ENCODE measurements at places on chromosomes 7 and 10. TPM values are rescaled to one million over a fixed set of nuclear protein-coding genes. Genes with fewer than 3 reads are reported as not detected.

DNA sequence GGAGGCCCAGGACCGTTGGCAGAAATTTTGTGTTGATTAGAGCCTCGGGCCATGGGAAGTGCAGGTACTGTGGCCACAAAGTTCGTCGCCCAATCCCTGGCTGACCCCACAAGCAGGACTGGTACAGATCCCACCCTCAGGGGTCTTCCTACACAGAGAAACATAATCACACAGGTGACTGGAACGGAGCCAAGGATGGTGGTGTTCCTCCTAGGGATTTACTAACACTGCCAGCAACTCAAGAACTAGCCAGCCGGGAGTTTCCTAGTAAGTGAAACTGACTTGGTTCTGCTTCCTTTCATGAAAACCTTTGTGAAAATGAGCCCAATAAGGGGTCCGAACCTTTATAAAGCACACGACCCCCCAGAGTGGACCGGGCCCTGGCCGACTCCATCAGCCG, 5.7 kb downstream of the CUX1 start:
- no peaks in the 10 kb centered on the region for H3K36me3 ChIP-seq
- H3K4me3 ChIP-seq: no peak overlapping the region
- no peaks in the 10 kb centered on the region for H3K4me1 ChIP-seq
- DNase-seq: no peak
- H3K27ac ChIP-seq: peak overlapping the region; percentile 20

DNA sequence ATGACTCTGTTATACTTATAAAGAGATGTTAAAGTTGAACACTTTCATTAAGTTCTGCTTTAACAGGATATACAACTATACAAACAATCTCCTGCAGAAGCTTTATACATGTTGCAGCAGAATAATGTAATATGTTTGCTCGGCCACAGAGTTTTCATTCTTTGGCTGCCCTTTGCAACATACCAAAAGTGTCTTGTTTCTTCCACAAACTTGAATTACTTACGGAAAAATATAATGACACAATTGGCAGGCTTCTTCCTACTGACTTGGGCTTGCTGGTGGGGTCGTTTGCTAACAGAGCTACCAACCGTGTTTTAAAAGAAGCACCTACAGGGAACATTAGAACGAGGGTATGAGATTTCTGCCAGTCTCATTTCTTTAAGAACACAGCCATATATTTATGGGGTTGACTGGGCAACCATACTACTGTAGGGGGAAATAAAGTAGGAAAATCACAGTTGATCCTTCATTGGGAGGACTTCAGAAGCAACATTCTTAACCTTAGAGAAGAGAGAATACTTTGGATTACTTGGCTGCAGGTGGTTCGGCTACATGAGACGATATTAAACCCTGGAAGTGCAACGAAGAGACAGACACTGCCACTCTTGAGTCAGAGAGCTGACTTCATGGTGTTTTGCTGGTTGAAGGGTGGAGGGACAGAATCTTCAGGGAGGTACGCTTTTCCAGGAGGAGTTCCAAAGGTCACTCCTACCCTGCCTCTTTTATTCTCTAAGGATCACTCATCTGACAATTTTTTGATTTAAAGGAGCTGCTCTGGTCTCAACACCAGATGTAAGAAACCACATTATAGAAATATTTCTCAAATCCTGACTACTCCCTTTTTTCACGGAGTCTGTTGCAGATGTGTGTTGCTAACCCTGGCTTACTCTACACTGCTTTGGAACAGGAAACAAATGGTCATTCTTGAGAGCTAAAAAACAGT, 123.9 kb downstream of the SEMA3C start:
- H3K4me1 ChIP-seq: no peaks in the 10 kb centered on the region
- no peaks in the 10 kb centered on the region for H3K27me3 ChIP-seq
- no peak for DNase-seq
- peak overlapping the region; percentile 28 for H3K27ac ChIP-seq
- H3K36me3 ChIP-seq: no peaks in the 10 kb centered on the region
- H3K4me3 ChIP-seq: no peak overlapping the region

DNA sequence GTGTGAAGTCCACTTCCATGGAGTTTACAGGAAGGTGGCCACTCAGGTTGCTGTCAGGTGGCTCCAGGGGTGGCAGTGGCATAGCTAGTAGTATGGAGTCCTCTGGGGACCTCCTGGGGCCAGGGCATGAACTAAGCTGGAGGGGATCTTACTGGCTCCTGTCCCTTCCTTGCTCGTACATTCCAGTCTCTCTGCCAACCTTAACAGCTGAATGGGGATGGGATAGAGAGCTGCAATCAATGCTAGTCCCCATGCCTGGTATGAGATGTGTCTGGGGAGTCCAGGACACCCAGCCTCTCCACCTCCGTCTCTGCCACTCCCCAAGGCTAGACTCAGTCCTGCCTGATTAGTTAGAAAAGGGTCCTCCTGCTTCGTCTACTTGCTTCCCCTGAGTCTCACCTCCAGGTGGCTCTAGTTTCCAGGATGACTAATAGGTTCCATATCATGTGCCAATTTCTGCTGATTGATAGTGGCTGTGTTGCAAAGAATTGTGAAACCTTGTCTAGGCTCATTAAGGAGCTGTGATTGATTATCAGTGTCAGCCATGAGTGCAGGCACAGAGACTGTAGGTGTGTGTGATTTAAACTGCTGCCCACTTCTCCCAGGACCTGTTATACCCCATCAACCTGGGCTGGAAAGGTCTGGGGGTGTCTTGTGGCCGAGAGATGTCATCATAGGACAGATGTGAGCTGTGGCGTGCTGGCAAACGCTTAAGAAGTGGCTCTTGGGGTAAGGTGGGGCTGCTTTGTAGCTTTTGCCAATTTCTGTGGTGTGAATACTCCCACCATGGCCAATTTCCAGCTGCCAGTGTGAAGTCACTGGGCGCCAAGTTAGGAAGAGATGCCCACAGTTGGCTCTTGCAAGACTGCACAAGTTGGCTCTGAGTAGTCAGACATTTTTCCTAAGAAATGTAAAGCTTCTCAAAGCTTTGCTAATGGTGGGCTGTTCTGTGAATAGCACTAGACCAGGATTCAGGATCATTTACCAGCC, 59.8 kb downstream of the COL13A1 start:
- H3K4me3 ChIP-seq: no peak overlapping the region
- no peak overlapping the region for H3K27ac ChIP-seq
- H3K4me1 ChIP-seq: no peaks in the 10 kb centered on the region
- no peaks in the 10 kb centered on the region for H3K36me3 ChIP-seq

DNA sequence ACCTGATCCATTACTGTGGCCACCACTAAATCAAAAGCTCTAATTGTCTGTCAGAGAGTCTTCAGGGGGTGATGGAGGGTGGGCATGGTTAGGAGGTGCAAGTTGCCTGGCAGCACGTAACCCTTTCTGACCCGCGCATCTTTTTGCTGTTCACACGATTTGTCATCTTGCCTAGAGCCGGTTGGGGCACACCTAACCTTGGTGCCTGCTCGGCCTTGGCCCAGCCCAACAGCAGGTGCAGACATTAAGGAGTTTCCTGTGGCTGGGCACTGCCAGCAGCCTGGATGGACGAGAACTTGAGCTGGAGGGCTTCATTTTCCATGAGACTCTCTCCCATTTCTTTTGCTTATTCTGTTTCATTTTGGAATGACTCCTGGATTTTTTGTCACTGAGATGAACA, 41.0 kb upstream of the PTF1A start:
- no peaks in the 10 kb centered on the region for H3K4me1 ChIP-seq
- no peaks in the 10 kb centered on the region for H3K27me3 ChIP-seq
- H3K36me3 ChIP-seq: no peaks in the 10 kb centered on the region
- no peak overlapping the region for H3K27ac ChIP-seq
- no peak for DNase-seq
- no peak overlapping the region for H3K4me3 ChIP-seq

DNA sequence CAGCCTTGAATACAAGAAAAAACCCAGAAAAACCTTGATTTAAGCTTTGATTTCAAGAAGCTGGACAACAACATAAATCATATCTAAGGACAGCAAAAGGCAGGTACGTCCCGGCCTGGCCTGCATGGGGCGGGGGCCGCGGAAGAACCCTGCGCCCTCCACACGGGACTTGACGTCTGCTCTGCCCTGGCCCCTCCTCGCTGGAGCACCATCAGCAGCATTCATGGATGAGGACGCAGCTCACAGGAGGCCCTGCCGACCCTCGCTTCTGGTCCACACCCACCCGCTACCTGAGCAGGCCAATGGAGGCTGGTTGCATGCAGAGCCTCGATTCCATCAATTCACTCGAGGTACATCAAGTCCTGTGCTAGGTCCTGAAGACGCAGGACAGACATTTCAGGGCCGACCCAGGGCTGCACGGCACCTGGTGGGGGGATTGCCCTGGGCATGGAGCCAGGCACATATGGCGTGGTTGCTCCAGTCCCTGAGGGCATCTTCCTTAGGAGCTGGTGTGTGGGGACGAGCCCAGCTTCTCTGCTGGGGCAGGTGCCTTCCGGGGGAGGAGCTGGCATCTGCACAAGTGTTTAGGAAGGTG, 63.1 kb upstream of the NKX6-2 start:
- no peaks in the 10 kb centered on the region for H3K27me3 ChIP-seq
- H3K4me3 ChIP-seq: no peak overlapping the region
- H3K36me3 ChIP-seq: no peaks in the 10 kb centered on the region
- no peaks in the 10 kb centered on the region for H3K4me1 ChIP-seq

GRCh38 chr7:140022582-140023211, 40.1 kb downstream of the PARP12 start:
- H3K36me3 ChIP-seq: peaks cover 18% of the 10 kb centered on the region
- H3K4me1 ChIP-seq: no peaks in the 10 kb centered on the region
- H3K27ac ChIP-seq: no peak overlapping the region

DNA sequence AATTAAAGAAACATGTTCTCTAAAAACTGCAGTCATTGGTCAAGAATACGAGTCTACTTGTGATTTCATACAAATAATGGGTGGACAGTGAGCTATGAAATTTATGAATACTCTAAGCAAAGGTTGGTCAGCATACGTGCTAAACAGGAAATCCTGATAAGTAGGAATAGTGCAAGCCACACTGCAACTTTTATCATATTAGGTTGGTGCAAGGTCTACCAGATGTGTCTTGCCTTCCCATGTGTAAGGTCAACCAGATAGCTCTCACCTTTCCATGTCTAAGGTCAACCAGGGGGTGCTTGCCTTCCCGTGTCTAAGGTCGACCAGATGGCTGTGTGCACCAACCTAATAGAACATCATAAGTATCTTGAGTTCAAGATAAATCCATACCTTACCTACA, 2.0 kb upstream of the ITGB1 start:
- no peaks in the 10 kb centered on the region for H3K27me3 ChIP-seq
- DNase-seq: no peak
- no peaks in the 10 kb centered on the region for H3K4me1 ChIP-seq
- H3K4me3 ChIP-seq: no peak overlapping the region

GRCh38 chr7:149291036-149291780, 29.2 kb downstream of the ZNF783 start:
- no peaks in the 10 kb centered on the region for H3K27me3 ChIP-seq
- peaks cover 8% of the 10 kb centered on the region for H3K36me3 ChIP-seq
- DNase-seq: no peak
- no peak overlapping the region for H3K27ac ChIP-seq
- peaks cover under 1% of the 10 kb centered on the region for H3K4me1 ChIP-seq
- no peak overlapping the region for H3K4me3 ChIP-seq

DNA sequence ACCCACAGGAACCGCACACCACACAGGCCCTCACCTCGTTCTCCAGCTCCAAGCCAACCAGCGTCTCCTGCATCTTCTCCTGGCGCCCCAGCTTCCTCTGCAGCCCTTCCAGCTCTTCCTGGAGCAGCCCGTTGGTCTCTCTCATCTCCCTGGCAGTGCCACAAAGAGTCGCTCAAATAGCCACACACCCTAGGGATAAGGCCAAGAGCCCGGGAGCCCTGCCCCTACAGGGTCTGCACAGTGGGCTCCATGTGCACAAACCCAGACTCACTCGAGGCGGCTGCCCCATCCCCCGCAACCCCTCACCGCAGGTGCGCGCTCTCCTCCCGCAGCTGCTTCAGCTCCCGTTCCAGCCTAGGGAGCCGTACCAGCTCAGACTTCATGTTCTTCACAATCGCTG, 16.9 kb downstream of the MAD1L1 start:
- H3K4me1 ChIP-seq: no peaks in the 10 kb centered on the region
- H3K4me3 ChIP-seq: no peak overlapping the region
- DNase-seq: no peak
- no peaks in the 10 kb centered on the region for H3K27me3 ChIP-seq
- H3K36me3 ChIP-seq: peaks cover 63% of the 10 kb centered on the region
- peak overlapping the region; percentile 77 for H3K27ac ChIP-seq

- peak overlapping the region; percentile 98 for H3K27ac ChIP-seq
- H3K4me3 ChIP-seq: peak overlapping the region; percentile 80
- no peak for DNase-seq
- H3K36me3 ChIP-seq: no peaks in the 10 kb centered on the region
Observed at GRCh38 chr7:74452748-74453321, 871 bp upstream of the GTF2IRD1 start.

GRCh38 chr10:101745074-101745696, 30.7 kb downstream of the FGF8 start:
- no peak overlapping the region for H3K4me3 ChIP-seq
- no peaks in the 10 kb centered on the region for H3K27me3 ChIP-seq
- no peak overlapping the region for H3K27ac ChIP-seq
- no peak for DNase-seq

- peak; percentile 65 for DNase-seq
- H3K4me3 ChIP-seq: peak overlapping the region; percentile 46
- peaks cover 54% of the 10 kb centered on the region for H3K4me1 ChIP-seq
- no peaks in the 10 kb centered on the region for H3K36me3 ChIP-seq
- H3K27ac ChIP-seq: peak overlapping the region; percentile 91
Observed at GRCh38 chr7:44309271-44310091, 15.9 kb downstream of the CAMK2B start.

DNA sequence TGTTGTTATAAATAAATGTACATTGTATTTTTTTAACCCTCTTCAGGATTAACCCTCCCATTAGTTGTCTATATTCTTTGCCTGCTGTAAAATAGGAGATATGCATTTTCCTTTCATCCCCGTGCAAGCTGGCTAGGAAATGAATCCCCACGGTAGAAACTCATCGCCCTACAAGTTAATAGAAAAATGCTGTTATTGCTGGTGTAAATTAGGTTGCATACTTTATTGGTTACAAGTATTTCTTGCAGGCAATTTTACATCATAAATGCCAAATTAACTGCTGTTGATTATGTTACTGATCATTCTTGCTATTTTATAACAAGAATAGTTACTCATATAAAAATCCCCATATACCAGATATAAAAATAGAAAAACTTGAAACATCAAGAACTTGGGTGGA, 454.2 kb upstream of the KLF6 start:
- no peak overlapping the region for H3K4me3 ChIP-seq
- H3K36me3 ChIP-seq: no peaks in the 10 kb centered on the region
- no peak for DNase-seq
- H3K27me3 ChIP-seq: no peaks in the 10 kb centered on the region
- H3K4me1 ChIP-seq: peaks cover 35% of the 10 kb centered on the region

DNA sequence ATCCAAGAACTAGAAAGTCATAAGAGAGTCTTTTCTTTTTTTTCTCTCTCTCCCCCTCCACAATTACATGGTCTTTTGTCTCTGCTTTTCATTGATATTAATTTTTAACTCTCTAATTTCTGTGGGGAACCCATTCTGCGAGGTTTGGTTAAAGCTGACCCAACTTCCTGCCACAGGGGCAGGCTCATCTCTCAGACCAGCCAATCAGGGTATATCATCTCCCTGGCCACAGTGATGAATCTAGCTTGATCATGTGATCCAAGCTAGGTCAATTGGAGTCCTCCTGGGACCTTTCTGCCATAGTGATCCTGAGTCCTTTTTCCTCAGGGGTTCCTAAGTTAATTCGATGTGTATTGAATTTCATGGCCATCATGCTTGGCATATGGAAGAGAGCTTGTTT, 38.0 kb upstream of the TRUB1 start:
- no peaks in the 10 kb centered on the region for H3K36me3 ChIP-seq
- no peak overlapping the region for H3K27ac ChIP-seq
- H3K4me1 ChIP-seq: no peaks in the 10 kb centered on the region
- H3K4me3 ChIP-seq: no peak overlapping the region
- DNase-seq: no peak

Gene IFIT1B
- 0.24 TPM for total RNA-seq

Gene GPC2
- 0.12 TPM for total RNA-seq

Gene ODAD2
- total RNA-seq: 0.15 TPM

Gene AKR1C4
- total RNA-seq: not detected

Gene CLIP2
- 12.1 TPM for total RNA-seq

Gene NKX1-2
- not detected for total RNA-seq

Gene ANKRD22
- not detected for total RNA-seq

Gene HOXA6
- total RNA-seq: not detected
